Dorsolateral prefrontal cortex (tissue), 122 donors: ENCODE measurements at places on chromosomes 11 and 22.

GRCh38 chr22:49426098-49426497 is 401.6 kb downstream of the BRD1 start:
- no peak for DNase-seq

DNA sequence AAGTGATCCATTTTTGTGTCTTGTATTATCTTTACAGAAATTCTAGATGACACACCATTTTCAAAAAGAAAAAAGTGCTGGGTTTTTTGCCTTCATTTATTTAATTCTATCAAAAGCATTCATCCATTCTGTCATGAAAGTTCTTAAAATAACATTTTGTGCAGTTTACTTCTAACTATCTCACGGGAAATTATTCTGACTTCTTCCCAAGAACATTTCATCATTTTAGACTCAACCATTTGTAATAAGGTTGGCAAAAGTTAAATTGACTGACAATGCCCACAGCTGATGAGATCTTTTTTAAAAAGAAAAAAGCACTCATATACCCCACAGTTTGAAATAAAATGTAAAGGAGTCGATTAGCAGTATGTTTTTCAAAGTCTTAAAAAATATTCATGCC is 68.5 kb downstream of the SBF2 start:
- DNase-seq = no peak

GRCh38 chr11:12430351-12430750 is 53.0 kb downstream of the PARVA start:
- DNase-seq = no peak

DNA sequence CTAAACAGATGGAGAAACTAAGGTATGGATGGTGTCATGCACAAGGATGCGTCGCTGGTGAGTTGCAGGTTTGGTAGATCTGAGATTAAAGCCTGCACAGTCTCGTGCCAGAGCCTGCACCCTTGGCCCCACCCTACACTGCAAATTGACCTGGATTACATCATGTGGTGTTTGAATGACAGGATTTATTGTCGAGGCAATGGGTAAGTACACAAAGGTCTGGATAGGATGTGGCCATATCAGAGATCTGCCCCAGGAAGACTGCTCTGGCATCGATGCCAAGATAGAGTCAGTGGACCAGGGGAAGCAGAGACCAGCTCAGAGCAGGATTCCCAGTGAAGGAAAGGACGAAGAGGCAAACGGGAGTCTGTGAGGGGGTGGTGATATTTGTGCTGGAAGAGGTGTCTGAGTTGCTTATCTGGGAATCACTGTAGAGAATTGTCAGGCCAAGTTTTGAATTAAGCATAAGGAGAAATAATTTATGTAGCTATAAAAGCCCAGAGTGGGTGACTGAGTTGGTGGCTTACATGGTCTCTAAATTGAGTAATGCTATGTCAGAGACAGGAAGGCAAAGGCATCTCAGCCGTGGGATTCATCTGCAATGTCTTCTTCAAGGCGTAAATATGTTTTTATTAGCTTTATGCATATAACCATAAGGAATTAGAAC is 499.6 kb upstream of the B3GAT1 start:
- no peak for DNase-seq

- no peak for DNase-seq
These were observed 9.1 kb upstream of the TBC1D22A start for GRCh38 chr22:46753360-46753759.

GRCh38 chr11:25483915-25484635 is 847.9 kb upstream of the ANO3 start:
- no peak for DNase-seq

DNA sequence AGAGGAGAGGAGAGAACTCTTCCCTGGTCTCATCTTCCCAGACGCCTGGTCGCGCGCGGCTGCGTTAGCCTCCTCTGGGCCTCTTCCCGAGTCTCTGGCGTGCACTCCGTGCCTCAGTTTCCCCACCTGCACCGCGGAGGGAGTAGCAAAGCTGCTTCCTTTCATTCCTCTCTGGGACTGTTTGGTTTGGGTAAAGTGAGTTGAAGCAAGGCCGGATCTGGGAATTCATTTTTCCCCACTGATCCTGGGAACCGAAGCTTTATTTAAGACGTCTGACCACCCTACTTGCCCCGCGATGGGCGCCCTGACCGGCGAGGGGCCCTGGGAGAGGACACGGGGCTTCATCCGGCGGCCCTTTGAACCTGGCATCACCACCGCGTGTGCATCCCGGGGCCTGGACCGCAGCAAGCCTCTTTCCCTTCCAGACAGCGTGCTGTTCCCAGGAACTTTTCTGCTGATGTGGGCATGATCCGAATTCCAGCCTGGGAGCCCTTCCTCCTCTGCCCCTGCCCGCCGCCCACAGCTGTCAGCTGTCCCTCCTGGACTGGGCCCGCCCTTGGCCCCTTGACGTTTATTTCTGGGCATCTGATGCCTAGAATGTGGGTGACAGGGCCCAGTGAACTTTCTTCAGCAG is 758 bp downstream of the LDLRAD3 start:
- no peak for DNase-seq

- DNase-seq = no peak
These were observed 344.1 kb downstream of the SOX6 start for GRCh38 chr11:16012125-16012751.

DNA sequence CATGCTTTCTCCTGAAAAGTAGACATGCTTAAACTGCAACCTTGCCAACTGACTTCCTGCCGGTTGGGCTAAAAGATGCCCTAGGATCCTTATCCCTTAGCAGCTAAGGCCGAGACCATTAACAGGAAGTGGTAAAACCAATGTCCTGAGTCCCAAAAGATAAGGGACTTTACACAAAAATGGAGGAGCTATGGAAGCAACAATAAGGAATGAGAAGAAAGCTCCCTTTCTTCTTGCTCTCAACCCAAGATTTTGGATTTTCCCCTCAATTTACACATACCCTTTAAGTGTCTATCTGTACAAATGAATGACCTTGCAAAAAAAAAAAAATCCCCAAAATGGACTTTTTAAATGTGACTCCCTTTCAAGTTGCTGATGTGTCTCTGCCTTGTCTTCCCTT is 11.1 kb downstream of the MRPL17 start:
- no peak for DNase-seq

- no peak for DNase-seq
These were observed 81.9 kb upstream of the SLC25A18 start for GRCh38 chr22:17481424-17481823.

- DNase-seq = no peak
These were observed 23.8 kb upstream of the OAF start for GRCh38 chr11:120186774-120187591.

- no peak for DNase-seq
These were observed 6.3 kb upstream of the SYCE3 start for GRCh38 chr22:50569041-50569459.

- DNase-seq = no peak
These were observed 50.4 kb downstream of the RBFOX2 start for GRCh38 chr22:35978201-35978600.

DNA sequence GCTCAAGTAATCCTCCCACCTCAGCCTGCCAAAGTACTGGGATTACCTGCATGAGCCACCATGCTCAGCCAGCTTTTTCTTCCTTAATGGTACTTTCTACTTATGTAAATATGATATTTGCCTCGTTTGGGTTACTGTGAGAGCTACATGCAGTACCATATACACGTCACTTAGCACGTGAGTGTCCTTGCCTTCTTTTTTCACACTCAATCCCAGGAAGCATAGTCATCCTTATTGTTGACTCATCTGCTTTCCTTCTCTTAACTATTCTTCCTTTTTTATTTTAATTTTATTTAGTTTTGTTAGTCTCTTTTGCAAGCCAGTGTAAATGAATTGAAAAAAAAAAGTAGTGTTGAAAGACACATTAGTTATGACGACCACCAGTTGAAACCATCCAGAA is 205.9 kb downstream of the HIPK3 start:
- DNase-seq = no peak

- no peak for DNase-seq
These were observed 1.2 kb upstream of the HSPA8 start for GRCh38 chr11:123062892-123063825.

GRCh38 chr22:24393012-24393559 is 34.3 kb upstream of the ADORA2A start:
- DNase-seq = no peak

DNA sequence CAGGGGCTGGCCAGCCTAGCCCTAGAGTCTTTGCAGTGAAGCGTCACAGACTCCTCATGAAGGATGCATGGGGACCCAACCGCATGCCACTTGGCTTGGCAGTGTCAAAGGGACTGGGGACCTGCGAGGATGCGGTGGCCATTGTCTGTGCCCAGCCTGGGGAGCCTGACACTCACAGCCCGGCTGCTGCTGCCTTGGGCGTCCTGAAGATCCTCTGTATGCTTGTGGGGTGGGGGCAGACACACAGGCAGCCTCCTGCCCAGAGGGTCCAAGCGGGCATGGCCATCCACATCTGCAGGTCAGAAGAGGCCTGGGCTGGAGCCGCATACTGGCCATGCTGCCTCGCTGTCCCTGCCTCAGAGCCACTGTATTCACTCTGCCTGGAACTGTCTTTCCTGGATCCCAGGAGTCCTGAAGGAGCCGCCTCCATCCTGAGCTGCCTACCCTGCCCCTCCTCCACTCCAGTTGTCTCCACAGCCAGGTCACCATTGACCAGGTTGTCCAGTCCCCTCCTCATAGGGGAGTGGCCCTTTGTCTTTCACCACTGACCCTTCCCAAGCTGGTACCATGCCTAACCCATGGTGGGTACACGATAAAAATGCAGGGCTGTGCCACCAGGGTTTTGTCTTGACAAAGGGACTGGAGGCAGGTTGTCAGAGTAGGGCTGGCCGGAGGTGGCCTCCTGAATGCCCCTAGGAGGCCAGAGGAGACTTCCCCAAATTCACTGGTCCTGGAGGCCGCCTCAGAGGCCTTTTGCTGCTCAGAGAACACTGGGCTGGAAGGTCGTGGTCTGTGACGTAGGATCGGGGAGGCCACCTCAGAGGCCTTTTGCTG is 107.0 kb downstream of the KCNQ1OT1 start:
- peak; percentile 31 for DNase-seq

GRCh38 chr11:98829971-98830370 is 190.8 kb upstream of the CNTN5 start:
- DNase-seq = no peak

GRCh38 chr11:57482782-57483561 is 22.6 kb downstream of the RTN4RL2 start:
- DNase-seq = no peak

GRCh38 chr11:57474803-57475115 is 14.4 kb downstream of the RTN4RL2 start:
- no peak for DNase-seq

DNA sequence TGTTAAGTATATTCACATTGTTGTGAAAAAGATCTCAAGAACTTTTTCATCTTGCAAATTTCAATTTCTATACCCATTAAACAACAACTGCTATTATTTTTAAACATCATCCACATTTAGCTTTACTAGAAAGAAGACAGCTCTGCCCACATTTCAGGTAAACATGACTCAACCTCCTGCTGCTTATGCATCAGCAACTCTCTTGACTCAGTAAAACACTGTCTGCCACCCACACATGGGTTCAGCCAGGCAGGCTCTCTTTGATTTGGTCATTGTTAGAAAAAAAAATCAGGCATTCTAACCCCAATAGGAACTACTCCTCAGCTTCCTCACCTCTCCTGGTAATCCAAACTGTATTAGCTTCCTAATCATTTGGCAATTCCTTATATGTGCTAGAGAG is 5.1 kb upstream of the ENDOD1 start:
- DNase-seq = no peak

DNA sequence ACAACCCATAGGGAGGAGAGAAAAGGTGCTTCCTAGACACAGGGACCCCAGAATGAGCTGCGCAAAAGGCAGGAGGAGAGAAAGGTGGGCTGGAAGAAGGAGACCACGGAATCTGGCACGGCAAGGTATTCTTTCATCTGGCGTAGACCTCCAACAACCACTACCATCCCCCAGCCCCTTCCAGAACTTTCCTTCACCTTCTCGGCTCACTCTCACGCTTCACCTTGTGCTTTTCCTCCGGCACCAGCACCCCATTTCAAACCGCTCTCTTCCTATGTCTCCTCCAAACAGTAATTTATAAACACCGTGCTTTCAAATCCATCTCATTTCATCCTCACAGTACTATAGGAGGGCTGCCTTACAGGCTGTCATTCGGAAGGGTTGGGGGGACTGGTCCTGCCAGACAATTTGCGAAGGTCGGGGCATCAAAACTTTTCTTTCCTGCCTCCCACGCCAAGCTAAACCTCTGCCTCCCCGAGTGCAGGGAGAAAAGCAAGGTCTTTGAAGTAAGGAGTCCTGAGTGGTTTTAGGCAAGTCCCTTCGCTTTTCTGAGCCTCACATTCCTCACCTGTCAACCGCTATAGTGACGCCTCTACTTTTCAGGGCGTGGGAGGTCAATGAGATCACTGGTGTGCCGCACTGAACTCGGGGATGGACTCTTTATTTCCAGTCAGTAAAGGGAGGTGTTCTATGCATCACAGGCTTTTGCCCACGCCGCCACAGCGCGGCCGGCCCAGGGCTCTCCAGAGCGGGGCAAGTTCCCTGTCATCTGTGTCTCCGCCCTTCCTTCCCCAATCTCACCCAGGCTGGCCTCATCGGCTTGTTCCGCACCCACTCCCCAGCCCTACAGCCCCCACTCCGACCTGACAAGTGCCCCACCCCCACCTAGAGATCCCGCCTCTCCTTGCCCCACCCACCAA is 800 bp downstream of the KCTD21 start:
- DNase-seq = no peak

GRCh38 chr11:37364246-37364839 is 766.3 kb upstream of the RAG2 start:
- DNase-seq = no peak

DNA sequence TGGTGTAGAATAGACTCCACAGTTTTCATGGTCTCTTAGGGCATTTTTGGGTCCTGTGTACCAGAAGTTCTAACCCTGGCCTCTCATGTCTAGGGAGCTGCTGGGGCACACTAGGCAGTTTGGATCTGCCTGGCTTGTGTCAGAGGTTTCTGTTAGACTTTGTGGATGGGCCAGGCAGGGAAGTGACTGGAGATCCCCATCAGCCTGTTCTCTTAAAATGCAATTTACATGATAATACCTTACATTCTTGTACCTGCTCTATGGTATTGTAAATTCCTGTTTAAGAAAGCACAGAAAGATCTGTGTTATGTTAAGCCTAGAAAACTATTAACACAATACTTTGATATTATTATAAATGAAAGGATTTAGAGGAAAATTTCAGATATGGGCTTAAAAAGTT is 104.0 kb downstream of the ARHGAP42 start:
- no peak for DNase-seq

- DNase-seq = no peak
These were observed 22.0 kb downstream of the PACSIN2 start for GRCh38 chr22:42992886-42993479.

- DNase-seq = no peak
These were observed 51.0 kb downstream of the MYO7A start for GRCh38 chr11:77179048-77179447.

DNA sequence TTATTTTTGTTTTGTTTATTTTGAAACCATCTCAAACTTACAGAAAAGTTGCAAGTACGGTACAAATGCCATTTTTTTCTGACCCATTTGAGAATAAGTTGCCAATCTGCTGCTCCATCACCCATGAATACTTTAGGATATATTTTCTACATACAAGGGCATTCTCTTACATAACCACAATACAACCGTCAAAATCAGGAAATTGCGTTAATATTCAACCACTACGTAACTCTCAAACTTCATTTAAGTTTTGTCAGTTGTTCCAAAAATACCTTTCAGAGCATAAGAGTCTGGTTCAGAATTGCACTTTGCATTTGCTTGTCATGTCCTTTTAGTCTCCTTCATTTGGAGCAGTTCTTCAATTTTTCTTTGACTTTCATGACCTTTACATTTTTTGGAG is 194.3 kb upstream of the BDNF start:
- DNase-seq = no peak
